ENCODE measurements at places on chromosomes 3 and 15. TPM values are rescaled to one million over a fixed set of nuclear protein-coding genes. Genes with fewer than 3 reads are reported as not detected.

EIF1B gene
- total RNA-seq, result 92.4 TPM

OR5K2 gene
- total RNA-seq, result not detected

POLQ gene
- 20.4 TPM for total RNA-seq

PRR20G gene
- total RNA-seq, result not detected

WDR49 gene
- total RNA-seq, result 0.14 TPM

GPX1 gene
- total RNA-seq, result 124 TPM

BCL2A1 gene
- total RNA-seq, result 39.6 TPM

ERICH6 gene
- 0.19 TPM for total RNA-seq

PLS1 gene
- 5.3 TPM for total RNA-seq

CLDN16 gene
- total RNA-seq, result not detected

CCR4 gene
- total RNA-seq, result 56.3 TPM

MITF gene
- total RNA-seq, result 0.32 TPM

MOBP gene
- 0.34 TPM for total RNA-seq

SLC12A1 gene
- total RNA-seq, result not detected

FURIN gene
- total RNA-seq, result 721 TPM

TIPIN gene
- 22.9 TPM for total RNA-seq

FSIP1 gene
- total RNA-seq, result 0.58 TPM

POPDC2 gene
- 7.2 TPM for total RNA-seq

CLDN18 gene
- not detected for total RNA-seq

PLCL2 gene
- total RNA-seq, result 24.7 TPM

LRTM1 gene
- not detected for total RNA-seq

CADM2 gene
- not detected for total RNA-seq

SLC9C1 gene
- not detected for total RNA-seq

XCR1 gene
- not detected for total RNA-seq

SLC33A1 gene
- total RNA-seq, result 30.0 TPM

GLDN gene
- not detected for total RNA-seq

DLL4 gene
- 0.12 TPM for total RNA-seq

SAMD7 gene
- not detected for total RNA-seq

CNOT10 gene
- total RNA-seq, result 70.1 TPM

ISLR gene
- total RNA-seq, result 0.12 TPM

PSTPIP1 gene
- total RNA-seq, result 152 TPM

EXD1 gene
- not detected for total RNA-seq

SYNPR gene
- not detected for total RNA-seq

GOLGA8K gene
- 1.6 TPM for total RNA-seq

CPLX3 gene
- 0.14 TPM for total RNA-seq

LRRC31 gene
- total RNA-seq, result not detected

CLRN1 gene
- total RNA-seq, result not detected

C2CD4A gene
- 0.46 TPM for total RNA-seq

GXYLT2 gene
- 0.26 TPM for total RNA-seq

ITIH3 gene
- not detected for total RNA-seq

WDR72 gene
- total RNA-seq, result not detected

ZPLD1 gene
- total RNA-seq, result 0.32 TPM

EIF2B5 gene
- 47.0 TPM for total RNA-seq

VIPR1 gene
- total RNA-seq, result 5.6 TPM

COLQ gene
- 2.0 TPM for total RNA-seq

LRRC2 gene
- total RNA-seq, result 0.19 TPM

SERPINI2 gene
- not detected for total RNA-seq

KBTBD12 gene
- total RNA-seq, result not detected

BNC1 gene
- not detected for total RNA-seq

SIDT1 gene
- total RNA-seq, result 28.9 TPM

DAZL gene
- not detected for total RNA-seq

LINGO1 gene
- total RNA-seq, result not detected

OXSR1 gene
- 51.8 TPM for total RNA-seq

All from activated T-cell treated with anti-CD3 and anti-CD28 coated beads, Interleukin-2, amount 50 U/mL, for 72 hours (primary cell).